ENCODE measurements at places on chromosomes 3 and 15. TPM values are rescaled to one million over a fixed set of nuclear protein-coding genes. Genes with fewer than 3 reads are reported as not detected.

The CYP1A2 gene
- not detected for total RNA-seq

The C3orf85 gene
- not detected for total RNA-seq

The ZNF501 gene
- 5.6 TPM for total RNA-seq

The NR2E3 gene
- not detected for total RNA-seq

The TCAIM gene
- total RNA-seq, result 31.7 TPM

DNA sequence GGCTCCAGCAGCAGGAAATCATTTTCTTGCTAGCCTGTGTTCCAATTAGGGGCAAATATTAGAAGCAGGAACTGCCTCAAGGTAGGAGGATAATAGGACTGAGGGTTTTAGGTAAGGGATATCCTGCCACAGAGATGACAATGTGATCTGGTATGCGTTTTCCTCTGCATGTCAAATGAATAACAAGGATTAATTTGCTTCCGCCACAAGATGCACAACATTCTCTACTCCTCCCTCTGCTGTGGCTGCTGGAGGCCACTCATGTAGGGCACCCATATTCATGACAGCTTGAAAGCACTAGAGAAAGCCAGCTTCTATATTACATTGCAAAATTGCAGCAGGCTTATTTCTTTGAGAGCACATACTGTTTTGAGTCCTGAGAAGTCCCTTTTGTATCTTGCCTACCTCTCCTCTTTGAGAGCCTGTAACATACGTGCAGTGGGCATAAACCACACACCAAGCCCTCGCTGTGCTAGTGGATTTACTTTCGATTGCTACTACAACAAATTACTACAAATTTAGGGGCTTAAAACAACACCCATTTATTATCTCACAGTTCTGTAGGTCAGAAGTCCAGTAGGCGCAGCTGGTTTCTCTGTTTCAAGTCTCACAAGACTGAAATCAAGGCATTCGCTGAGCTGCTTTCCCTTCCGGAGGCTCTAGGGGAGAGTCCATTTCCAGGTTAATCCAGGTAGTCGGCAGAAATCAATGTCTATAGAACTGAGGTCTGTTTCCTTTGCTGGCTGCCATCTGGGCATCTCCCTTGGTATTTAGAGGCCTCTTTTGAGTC is 5.9 kb upstream of the CD47 start:
- H3K36me3 ChIP-seq, result no peaks in the 10 kb centered on the region
- no peaks in the 10 kb centered on the region for H3K27me3 ChIP-seq
- H3K27ac ChIP-seq, result no peak overlapping the region
- no peak overlapping the region for H3K4me3 ChIP-seq
- peaks cover 42% of the 10 kb centered on the region for H3K4me1 ChIP-seq

GRCh38 chr3:42130329-42131070 is 39.3 kb downstream of the TRAK1 start:
- no peaks in the 10 kb centered on the region for H3K27me3 ChIP-seq
- H3K36me3 ChIP-seq, result peaks cover 25% of the 10 kb centered on the region
- peaks cover 4% of the 10 kb centered on the region for H3K4me1 ChIP-seq
- no peak for DNase-seq
- no peak overlapping the region for H3K4me3 ChIP-seq

DNA sequence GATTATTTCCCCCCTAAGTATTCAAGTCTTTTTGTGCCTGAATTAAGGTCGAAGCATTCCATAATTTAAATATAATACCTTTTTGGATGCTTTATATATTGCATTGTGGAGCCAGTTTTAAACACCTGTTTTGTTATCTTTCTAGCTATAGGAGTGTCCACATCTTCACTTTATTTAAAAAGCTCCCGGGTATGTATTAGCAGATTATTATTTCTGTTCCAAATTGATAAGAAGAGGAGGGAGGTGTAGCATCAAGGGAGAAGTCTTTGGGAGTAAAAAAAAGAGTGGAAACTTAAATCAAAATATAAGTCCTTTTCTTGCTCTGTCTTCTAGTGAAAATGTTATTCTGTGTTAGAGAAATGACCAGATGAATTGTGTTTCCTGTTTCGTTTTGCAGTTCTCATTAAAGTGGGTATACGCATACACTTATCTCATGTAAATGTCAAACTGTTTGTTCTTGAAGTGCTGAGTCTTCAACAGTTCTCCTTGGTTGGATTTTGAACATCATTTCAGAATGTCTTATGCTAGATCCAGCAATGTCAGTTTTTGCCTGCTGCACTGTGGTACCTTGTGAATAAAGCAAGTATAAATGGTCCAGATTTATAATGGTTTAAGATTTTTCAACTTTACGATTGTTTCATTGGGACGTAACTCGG is 105.8 kb downstream of the FNDC3B start:
- no peaks in the 10 kb centered on the region for H3K36me3 ChIP-seq
- no peak for DNase-seq
- peak overlapping the region; percentile 20 for H3K27ac ChIP-seq
- no peaks in the 10 kb centered on the region for H3K27me3 ChIP-seq

DNA sequence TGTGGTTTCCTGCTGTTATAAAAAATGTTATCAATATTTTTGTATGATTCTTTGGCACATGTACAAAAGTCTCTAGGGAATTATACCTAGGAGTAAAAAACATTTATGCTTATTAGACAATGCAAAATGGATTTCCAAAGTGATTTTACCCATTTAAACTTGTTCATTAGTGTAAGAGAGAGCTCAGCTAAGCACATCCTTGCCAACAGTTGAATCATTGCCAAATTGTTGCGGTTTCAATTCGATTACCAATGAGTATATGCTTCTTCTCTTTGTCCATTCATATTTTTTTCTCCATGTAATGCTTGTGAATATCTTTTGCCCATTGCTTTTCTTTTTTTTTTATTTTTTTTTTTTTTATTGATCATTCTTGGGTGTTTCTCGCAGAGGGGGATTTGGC is 17.2 kb downstream of the CASR start:
- no peaks in the 10 kb centered on the region for H3K27me3 ChIP-seq
- H3K4me3 ChIP-seq, result no peak overlapping the region
- H3K4me1 ChIP-seq, result no peaks in the 10 kb centered on the region
- no peak overlapping the region for H3K27ac ChIP-seq

DNA sequence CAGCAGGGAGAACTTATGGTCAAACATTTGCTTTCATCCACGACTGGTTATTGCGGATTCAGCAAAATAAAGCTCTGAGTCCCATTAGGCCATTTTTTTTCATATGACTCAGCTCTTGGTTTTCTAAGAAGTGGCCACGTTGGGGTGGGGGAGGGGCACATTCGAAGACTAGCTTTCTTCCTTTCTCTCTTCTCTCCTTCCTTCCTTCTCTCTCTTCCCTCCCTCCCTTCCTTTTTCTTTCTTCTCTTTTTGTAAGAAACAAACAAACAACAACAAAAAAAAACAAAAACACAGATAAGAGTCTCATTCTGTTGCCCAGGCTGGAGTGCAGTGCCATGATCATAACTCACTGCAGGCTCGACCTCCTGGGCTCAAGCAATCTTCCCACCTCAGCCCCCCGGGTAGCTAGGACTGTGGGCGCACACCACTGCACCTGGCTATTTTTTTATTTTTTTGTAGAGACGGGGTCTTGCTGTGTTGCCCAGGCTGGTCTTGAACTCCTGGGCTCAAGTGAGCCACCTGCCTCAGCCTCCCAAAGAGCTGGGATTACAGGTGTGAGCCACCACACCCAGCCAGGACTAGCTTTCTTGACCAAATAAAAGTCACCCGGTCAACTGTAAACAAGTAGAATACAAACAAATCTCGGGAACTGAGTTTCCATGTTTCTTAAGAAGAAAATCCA is 41.6 kb downstream of the ABCC5 start:
- no peaks in the 10 kb centered on the region for H3K4me1 ChIP-seq
- no peaks in the 10 kb centered on the region for H3K27me3 ChIP-seq
- DNase-seq, result no peak
- H3K36me3 ChIP-seq, result peaks cover 12% of the 10 kb centered on the region
- H3K4me3 ChIP-seq, result no peak overlapping the region

GRCh38 chr15:88341006-88341405 is 84.5 kb upstream of the NTRK3 start:
- H3K4me3 ChIP-seq, result no peak overlapping the region
- H3K36me3 ChIP-seq, result no peaks in the 10 kb centered on the region
- peaks cover 22% of the 10 kb centered on the region for H3K27me3 ChIP-seq
- DNase-seq, result no peak
- no peak overlapping the region for H3K27ac ChIP-seq

GRCh38 chr15:45376967-45377608 is 1.3 kb downstream of the GATM start:
- H3K27me3 ChIP-seq, result peaks cover 30% of the 10 kb centered on the region
- H3K4me1 ChIP-seq, result peaks cover 23% of the 10 kb centered on the region
- peak overlapping the region; percentile 50 for H3K4me3 ChIP-seq
- H3K27ac ChIP-seq, result peak overlapping the region; percentile 78
- DNase-seq, result no peak
- H3K36me3 ChIP-seq, result no peaks in the 10 kb centered on the region

GRCh38 chr3:141796889-141797781 is 33.9 kb downstream of the GRK7 start:
- H3K4me1 ChIP-seq, result peaks cover 52% of the 10 kb centered on the region
- peak overlapping the region; percentile 80 for H3K27ac ChIP-seq
- H3K4me3 ChIP-seq, result peak overlapping the region; percentile 36
- H3K27me3 ChIP-seq, result no peaks in the 10 kb centered on the region
- no peaks in the 10 kb centered on the region for H3K36me3 ChIP-seq

GRCh38 chr3:126897943-126898342 is 85.0 kb upstream of the PLXNA1 start:
- H3K27ac ChIP-seq, result no peak overlapping the region
- no peak for DNase-seq
- H3K36me3 ChIP-seq, result no peaks in the 10 kb centered on the region

- no peaks in the 10 kb centered on the region for H3K27me3 ChIP-seq
- DNase-seq, result no peak
- no peaks in the 10 kb centered on the region for H3K36me3 ChIP-seq
- H3K4me1 ChIP-seq, result no peaks in the 10 kb centered on the region
- H3K4me3 ChIP-seq, result no peak overlapping the region
- H3K27ac ChIP-seq, result no peak overlapping the region
Observed at GRCh38 chr3:60298141-60298540, 953.1 kb downstream of the FHIT start.

GRCh38 chr15:44296625-44297524 is 8.4 kb downstream of the GOLM2 start:
- H3K36me3 ChIP-seq, result peaks cover 21% of the 10 kb centered on the region
- H3K4me1 ChIP-seq, result peaks cover 67% of the 10 kb centered on the region
- H3K4me3 ChIP-seq, result no peak overlapping the region
- peak overlapping the region; percentile 19 for H3K27ac ChIP-seq
- H3K27me3 ChIP-seq, result no peaks in the 10 kb centered on the region
- no peak for DNase-seq

GRCh38 chr3:33775363-33775762 is 23.1 kb upstream of the PDCD6IP start:
- H3K4me3 ChIP-seq, result no peak overlapping the region

- H3K27me3 ChIP-seq, result no peaks in the 10 kb centered on the region
- no peak for DNase-seq
- no peak overlapping the region for H3K4me3 ChIP-seq
- no peak overlapping the region for H3K27ac ChIP-seq
- no peaks in the 10 kb centered on the region for H3K36me3 ChIP-seq
Observed at GRCh38 chr3:78604341-78604740, 1163.5 kb downstream of the ROBO1 start.

Measured in spleen (tissue), 13 donors.